Omental fat pad (tissue), 4 donors: ENCODE measurements at places on chromosomes 1 and 21. TPM values are rescaled to one million over a fixed set of nuclear protein-coding genes. Genes with fewer than 3 reads are reported as not detected.

Gene MYBPH
- total RNA-seq = 0.37 TPM

DNA sequence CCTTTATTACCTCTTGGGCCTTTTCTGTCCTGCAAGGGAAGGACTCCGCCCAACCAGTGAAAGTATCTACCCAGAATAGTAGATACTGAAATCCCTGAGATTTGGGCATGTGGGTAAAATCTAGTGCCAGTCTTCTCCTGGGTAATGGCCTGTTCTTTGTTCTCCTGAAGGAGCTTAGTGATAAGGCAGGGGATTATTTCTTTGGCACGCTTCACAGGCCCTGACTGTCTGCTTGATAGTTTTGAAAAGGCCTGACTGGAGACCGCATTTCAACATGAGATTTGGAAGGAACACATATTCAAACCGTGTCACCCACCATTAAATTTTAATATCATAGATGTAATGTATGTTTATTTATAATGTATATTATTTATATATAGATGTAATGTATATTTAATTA is 48.9 kb downstream of the RASAL2 start:
- DNase-seq = no peak

Gene YBX1
- 800 TPM for total RNA-seq

GRCh38 chr1:14593302-14593701 is 5.2 kb upstream of the KAZN start:
- DNase-seq = no peak

DNA sequence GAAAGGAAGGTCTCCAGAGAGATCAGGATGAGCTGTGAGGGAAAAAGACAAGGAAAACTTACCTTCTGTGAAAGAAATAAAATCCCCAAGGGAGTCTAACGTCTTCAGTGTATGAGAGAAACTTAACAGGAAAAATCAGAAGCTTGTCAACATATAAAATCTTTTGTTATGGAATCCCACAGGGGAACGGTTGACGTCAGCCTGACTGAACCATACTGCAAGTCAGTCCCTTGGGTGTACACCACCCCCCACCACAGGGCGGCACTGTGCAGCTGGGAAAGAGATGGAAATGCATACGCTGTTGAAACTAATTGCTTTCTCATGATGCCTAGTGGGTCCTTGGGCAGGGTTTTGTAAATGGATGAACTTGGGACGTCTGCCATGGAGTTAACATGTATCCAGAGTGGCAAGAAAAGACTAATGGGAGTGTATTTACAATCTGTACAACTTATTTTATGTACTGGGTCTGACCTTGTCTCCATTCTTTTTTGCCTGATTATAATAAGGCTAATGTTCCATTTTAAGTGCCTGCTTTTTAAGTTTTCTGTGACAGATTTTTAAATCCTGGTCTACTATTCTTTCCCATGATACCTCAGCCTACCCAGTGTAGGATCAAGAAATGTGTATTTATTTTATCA is 22.7 kb downstream of the UTP25 start:
- no peak for DNase-seq

DNA sequence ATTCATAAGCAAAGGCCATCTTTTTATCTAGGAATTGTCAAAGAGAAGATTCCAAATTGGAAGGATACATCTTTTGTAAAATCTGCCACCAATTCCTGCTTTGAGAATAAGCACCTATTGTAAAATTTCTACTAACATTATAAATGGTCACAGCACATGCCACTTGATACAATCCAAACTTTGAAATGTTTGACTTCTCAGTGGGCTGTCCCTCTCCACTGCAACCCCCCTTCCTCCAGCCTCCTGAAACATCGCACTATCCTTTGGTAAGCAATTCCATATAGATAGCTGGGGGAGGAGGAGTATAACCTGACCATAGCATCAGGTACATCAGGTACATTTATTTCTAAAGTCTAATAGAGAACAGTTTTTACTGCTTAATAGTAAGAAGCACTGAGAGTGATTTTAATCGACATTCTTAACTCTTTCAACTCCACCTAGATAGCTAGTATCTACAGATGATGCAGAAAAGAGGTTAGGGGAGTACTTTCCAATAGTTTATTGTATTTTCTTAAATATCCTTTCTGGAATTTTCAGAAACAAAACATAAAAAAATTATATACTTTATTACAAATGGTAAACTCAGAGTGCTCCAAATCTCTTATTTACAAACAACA is 2.9 kb downstream of the JUN start:
- DNase-seq = no peak

GRCh38 chr21:45456584-45457160 is 51.7 kb downstream of the COL18A1 start:
- DNase-seq = no peak

- no peak for DNase-seq
Measured at GRCh38 chr1:235855811-235856429, 10.8 kb downstream of the LYST start.

Gene NR5A2
- total RNA-seq = 7.2 TPM

Gene ZMYND12
- 1.8 TPM for total RNA-seq

GRCh38 chr1:170068923-170069322 is 5.6 kb downstream of the KIFAP3 start:
- DNase-seq = no peak

- DNase-seq = no peak
Measured at GRCh38 chr1:114075546-114076242, 78.0 kb downstream of the SYT6 start.

DNA sequence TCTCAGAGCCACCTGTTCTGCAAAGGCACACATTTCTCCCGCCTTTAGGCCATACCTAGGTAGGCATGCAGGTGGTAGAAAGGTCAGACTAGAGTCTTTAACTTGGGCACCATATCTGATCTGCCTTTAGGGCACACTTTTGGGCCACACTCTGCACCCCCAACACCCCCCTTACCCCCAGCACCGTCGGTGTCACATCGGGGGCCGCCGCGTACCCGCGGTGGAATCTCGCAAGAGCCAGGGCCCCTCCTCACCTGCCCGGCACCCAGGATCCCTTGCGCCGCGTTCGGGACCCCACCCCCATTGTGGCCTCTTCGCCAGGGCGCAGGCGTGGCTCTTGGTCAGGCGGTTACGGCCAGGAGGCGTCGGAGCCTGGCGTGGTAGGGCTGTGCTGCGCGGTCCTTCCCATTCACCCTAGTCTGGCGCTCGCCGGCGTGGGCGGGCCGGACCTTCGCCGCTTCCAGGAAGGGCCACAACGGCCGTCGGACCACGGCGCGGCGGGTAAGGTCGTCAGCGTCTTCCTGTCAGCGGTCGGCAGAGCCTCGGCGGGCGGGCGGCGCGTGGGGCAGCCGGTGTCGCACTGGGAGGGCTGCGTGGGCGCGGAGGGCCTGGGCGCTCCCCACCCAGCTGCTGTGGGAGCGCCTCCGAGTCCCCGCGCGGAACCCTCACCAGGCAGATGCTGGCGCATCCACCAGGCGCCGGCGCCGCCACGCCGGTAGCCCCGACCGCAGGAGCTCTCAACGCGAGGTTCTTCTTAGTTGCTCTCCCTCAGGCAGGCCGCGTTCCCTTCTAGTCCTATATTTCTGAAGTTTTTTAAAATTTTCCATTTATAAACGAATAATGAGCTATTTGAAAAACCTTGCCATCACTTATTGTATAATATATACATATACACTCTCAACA is at the start of gene DNAH14:
TSS of gene DNAH14 (plus strand) at position 341 of the 903 bp plus-strand sequence. CDS start 23,028 bp downstream, outside the sequence.
- peak; percentile 25 for DNase-seq

Gene KRTAP10-10
- total RNA-seq = not detected
